Panc1 (cell line): ENCODE measurements at places on chromosomes 3 and 15. TPM values are rescaled to one million over a fixed set of nuclear protein-coding genes. Genes with fewer than 3 reads are reported as not detected.
A peak's percentile ranks its signal among the peaks of the same experiment; 100 is the strongest.

DNA sequence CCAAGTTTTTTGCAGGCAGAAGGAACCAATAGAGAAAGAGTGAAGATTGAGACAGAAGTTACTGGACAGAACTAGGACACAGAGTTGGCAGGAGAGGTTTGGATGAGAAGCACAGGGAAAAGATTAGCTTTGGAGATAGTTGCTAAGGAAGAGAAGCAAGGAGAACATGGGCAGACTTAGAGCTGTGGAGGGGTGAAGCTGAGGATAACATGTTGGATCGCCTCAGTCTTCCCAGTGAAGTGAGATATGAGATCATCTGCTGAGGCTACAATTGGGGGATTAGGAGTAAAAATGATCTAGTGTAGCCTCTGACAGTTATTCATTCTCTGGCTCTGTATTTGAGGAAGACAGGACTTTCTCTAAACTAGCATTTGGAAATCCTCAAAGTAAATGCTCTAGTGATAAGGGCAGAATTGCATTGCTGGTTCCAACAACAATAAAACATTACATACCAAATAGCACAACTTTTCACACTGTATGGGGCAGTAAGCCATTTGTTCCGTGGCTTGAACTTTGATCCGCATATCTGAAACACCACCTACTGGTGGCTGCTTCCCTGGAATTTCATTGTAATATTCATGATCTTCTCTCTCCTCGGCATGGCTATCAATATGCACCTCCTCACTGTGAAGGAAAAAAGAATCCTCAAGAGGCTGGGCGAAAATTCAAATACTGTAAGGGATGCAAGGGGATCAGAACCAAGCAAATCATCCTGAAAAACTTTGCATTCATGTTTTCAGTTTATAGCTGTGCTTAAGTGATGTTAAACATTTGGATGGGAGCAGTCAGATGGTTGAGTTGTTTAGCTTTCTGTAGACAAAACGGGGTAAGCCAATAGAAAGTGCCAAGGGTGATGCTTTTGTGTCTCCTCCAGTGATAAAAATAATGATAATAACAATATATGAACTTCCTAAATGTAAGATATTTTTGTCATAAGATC, 22.2 kb upstream of the EID1 start:
- no peak for DNase-seq

DNA sequence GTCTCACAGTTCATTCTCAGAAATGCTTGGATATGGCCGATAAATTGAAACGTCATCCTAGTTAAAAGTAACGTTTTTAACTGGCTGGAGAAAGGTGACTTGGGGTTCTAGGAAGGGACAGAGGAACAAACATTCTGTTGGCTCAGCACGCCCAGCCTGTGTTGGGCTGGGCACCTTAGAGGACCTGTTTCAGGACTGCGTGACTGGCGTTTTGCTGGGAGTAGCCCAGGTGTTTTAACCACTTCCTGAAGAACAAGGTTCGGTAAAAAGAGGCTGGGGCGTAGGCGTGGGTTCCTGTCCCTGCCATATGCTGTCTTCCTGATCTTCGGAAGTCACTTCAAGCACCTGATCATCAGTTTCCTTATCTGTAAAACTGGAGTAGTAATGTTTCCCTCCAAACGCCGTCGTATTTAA, 1.1 kb upstream of the TLNRD1 start:
- DNase-seq, result no peak

DNA sequence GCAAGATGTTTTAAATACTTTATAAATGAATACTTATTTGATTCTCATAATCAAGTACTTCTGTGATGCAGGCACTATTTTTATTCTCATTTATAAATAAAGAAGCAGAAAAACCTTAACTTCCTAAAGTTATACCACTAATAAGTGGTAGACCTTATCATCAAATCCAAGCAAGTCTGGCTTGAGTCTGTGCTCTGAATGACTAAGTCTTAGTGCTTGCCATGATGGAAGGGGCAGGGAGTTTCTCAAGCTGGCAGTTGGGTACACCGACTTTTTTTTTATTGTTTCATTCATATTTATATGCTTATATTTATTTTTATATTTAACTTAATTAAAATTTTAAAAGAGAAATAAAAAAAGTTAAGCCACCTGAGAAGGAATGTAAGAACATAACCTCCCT, 23.6 kb downstream of the SLMAP start:
- no peak for DNase-seq

DNA sequence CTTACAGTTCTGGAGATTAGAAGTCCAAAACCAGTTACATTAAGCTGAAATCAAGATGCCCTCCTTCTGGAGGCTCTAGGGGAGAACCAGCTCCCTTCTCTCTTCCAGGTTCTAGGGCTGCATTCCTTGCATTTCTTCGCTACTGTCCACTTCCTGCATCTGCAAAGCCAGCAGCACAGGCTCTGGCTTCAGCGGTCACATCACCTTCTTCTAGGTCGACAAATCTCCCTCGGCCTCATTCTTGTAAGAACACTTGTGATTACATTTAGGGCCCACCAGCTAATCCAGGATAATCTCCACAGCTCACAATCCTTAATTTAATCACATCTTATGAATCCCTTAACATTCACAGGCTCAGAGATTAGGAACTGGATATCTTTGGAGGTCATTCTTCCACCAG, 73.8 kb downstream of the MINAR1 start:
- DNase-seq, result no peak

GRCh38 chr15:78565951-78566774, 843 bp downstream of the CHRNA5 start:
- peak; percentile 33 for DNase-seq

DNA sequence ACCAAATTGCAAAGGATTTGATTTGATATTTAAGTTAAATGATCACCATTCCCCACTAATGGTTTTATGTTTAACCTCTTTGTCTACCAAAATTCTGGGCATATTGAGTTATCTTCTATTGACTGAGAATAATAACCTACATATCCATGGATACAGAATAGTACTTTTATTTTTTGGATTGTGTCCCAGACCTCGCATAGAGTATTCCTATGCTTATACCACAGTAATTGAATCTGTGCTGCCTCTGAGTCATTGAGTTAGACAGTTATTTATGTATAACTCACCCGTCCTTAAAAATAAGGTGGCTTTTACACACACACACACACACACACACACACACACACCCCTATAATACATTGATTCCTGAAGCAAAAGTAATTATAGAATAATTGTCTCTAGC, 690.1 kb upstream of the BCHE start:
- DNase-seq, result no peak

DNA sequence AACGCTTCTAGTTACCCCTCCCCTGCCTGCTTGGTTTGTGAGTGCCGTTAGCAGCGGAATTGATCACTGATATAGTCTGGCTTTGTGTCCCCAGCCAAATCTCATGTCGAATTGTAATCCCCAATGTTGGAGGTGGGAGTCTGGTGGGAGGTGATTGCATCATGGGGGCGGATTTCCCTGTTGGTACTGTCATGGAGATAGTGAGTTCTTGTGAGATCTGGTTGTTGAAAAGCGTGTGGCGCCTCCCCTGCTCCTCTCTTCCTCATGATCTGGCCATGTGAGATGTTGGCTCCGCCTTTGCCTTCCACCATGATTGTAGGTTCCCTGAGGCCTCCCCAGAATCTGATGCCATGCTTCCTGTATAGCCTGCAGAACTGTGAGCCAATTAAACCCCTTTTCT, 47.3 kb upstream of the PGPEP1L start:
- DNase-seq, result no peak

DNA sequence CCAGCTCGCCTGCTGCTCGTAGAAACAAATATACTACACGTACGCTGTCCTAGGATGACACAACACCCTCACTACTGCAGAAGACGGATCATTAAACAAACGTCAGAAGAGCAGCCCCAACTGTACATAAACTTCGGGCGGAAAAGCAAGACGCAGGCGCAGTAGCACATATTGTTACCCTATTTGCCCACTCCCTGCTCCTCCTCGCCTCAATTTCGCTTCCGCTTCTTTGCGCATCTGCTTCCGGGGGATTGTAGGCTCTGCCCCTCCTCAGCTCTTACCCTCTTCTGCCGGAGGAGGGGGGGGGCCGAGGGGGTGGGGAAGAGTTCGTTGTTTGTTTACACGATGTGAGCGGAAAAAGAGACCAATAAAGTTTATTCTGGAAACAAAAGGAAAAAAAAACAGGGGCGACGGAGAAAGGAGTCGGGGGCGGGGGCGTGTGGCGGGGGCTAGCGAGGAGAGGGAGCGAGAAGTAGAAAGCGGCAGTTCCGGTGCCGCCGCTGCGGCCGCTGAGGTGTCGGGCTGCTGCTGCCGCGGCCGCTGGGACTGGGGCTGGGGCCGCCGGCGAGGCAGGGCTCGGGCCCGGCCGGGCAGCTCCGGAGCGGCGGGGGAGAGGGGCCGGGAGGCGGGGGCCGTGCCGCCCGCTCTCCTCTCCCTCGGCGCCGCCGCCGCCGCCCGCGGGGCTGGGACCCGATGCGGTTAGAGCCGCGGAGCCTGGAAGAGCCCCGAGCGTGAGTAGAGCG, at the start of gene PIK3CA:
Gene PIK3CA (plus strand): TSS at position 485 of the 743 bp plus-strand sequence. CDS start 50,469 bp downstream, outside the sequence.
- peak; percentile 95 for DNase-seq

- DNase-seq, result no peak
Measured at GRCh38 chr15:58040150-58040549, 25.4 kb downstream of the ALDH1A2 start.

GRCh38 chr15:25180606-25181292, 226.0 kb downstream of the SNRPN start:
- no peak for DNase-seq

DNA sequence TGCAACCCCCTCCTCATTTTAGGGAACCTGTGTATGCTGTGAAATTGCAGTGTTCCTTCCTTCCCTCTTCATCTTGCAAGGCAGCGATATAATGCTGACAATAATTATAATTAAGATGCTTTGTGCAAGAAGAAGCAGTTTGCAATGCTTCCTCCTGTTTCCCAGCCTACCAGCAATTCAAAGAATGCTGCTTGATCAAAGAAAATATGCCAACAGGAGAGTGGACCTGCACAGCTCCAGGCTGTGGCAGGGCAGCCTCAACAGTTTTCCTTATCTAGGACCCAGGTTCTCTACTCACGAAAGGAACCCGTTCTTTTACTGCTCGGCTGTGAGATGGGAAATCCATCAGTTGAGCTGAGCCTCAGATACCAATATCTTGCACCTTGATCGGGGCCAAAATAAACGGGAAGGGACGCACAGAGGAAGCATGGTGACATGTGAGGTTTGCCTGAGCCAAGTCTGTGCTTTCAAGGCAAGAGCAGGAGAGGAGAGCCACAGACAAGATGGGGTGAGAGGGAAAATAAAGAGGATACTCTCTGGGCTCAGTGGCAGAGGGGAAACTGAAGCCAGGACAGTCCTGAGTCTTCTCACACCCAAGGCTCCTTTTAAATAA, 22.6 kb upstream of the LRTM1 start:
- DNase-seq, result no peak

DNA sequence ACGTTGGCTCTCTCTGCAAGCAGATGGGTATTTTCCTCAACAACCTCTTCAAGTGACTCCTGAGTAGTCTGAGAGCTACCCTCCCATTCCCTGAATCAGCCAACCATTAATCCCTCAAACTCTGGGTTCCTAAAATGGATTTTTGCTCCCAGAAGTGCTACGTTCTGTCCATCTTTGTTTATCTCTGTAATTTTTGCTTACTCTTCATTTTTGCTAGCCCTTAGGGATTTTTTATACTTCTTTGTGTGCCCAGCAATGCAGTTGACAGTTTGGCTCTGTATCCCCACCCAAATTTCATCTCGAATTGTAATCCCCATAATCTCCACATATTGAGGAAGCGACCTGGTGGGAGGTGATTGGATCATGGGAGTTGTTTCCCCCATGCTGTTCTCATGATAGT, 35.4 kb upstream of the COL6A5 start:
- DNase-seq, result no peak

- peak; percentile 18 for DNase-seq
Measured at GRCh38 chr3:132210476-132211346, 106.5 kb upstream of the ACP3 start.

GRCh38 chr3:104388619-104389018, 978.1 kb upstream of the ALCAM start:
- DNase-seq, result no peak

GOLGA8F gene
- not detected for total RNA-seq

GPR62 gene
- not detected for total RNA-seq

CADM2 gene
- total RNA-seq, result 0.64 TPM

SLC22A14 gene
- total RNA-seq, result 0.13 TPM

FETUB gene
- not detected for total RNA-seq
